ENCODE measurements at places on chromosomes 13 and 19.
A peak's percentile ranks its signal among the peaks of the same experiment; 100 is the strongest.

- no peak for DNase-seq
Measured at GRCh38 chr13:91014696-91015095, 332.8 kb upstream of the MIR17HG start.

DNA sequence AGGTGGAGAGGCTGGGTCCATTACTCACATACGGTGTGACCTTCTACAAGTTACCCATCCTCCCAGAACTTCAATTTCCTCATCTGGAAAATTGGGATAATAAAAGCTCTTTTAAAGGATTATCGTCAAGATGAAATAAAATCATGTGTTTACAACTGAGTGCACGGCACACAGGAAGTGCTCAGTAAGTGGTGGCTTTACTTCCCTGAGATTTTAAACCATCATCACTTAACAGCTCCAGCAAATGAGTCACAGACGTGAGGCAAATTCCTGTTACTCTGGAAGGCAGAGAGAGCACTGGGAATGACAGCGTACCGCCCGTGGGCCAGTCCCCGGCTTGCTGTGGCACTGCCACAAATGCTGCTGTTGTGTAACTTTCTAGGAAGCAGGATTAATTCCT is 64.1 kb downstream of the MRPL57 start:
- no peak for DNase-seq

DNA sequence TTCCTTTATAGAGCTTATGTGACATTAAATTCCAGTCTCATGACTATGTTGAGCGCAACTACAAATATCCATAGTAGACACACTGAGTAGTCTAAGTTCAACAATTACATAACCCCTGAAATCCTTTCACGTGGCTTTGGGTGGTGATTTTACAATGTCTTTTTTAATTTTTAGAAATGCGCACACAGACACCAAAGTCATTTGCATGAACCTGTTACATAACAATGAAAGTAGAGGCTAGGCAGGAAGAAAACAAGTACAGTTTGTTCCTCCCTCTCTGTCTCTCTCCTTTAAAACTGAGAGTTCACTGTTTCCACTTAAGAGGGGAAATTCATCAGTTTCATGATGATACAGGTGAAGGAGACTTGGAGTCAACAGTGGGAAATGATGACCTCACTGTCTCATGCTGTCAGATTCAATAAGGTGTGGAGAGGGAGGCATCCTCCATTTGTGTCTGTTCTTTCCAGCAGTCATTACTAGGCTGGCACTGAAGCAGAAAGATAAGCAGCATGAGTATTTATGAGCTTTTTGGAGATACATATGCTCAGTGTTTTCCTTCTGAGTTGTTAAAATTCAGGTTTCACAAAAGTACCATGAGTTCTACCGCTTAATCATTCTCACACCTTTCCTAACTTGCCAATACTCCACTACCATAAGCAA is 201.8 kb downstream of the LHFPL6 start:
- DNase-seq = no peak

- no peak for DNase-seq
Measured at GRCh38 chr13:111977179-111977506, 89.8 kb upstream of the SOX1 start.

- DNase-seq = no peak
Measured at GRCh38 chr13:60925686-60926085, 490.0 kb downstream of the PCDH20 start.

DNA sequence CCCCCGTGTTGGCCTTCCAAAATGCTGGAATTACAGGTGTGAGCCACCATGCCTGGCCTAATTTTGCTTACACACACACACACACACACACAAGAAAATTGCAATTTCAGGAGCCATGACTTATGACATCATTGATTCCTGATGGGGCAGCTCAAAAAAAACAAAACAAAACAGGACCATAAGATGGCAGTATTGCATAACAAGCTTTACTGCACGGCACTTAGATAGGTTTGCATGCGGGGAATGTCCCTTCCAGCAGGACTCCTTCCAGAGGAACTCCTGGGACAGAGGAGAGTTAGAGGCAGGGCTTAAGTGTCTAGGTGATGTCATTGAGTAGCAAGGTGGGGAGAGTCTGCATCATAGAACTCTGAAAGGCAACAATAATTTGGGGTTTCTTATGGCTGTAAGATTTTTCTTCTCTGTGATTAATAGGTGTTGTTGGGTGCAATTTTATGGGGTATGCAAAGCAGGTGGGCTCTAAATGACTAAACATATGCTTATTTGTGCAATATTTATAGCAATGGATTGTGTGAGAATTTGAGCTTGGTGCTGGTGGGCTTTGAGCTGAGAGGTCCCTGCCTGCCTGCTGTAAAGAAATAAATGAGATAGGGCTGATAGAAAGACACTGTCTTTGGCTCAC is 9.0 kb upstream of the ACSBG2 start:
- no peak for DNase-seq

GRCh38 chr19:33432446-33433170 is 59.1 kb downstream of the CEBPG start:
- DNase-seq = no peak

DNA sequence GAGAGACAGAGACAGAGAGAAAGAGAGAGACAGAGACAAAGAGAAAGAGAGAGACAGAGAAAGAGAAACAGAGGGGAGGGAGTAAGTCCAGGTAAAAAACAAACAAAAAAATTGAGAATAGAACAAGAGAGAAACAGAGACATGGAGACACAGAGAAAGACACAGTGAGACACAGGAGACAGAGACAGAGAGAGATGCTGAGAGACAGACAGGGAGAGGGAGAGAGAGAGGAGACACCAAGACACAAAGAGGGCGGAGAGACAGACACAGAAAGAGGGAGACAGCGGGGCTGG is 5.8 kb upstream of the PROZ start:
- no peak for DNase-seq

GRCh38 chr13:67967031-67967430 is 736.9 kb upstream of the PCDH9 start:
- DNase-seq = no peak

- DNase-seq = no peak
Measured at GRCh38 chr19:10916602-10917001, 11.8 kb downstream of the YIPF2 start.

- DNase-seq = no peak
Measured at GRCh38 chr13:50945669-50946068, 36.1 kb downstream of the RNASEH2B start.

- DNase-seq = no peak
Measured at GRCh38 chr13:51557875-51558612, 26.2 kb upstream of the WDFY2 start.

GRCh38 chr19:5030822-5031221 is 61.9 kb downstream of the KDM4B start:
- no peak for DNase-seq

GRCh38 chr19:2511570-2511969 is 35.6 kb downstream of the GADD45B start:
- DNase-seq = no peak

GRCh38 chr13:69579351-69579750 is 528.3 kb upstream of the ATXN8OS start:
- no peak for DNase-seq

- no peak for DNase-seq
Measured at GRCh38 chr13:24564881-24565280, 52.3 kb upstream of the PARP4 start.

DNA sequence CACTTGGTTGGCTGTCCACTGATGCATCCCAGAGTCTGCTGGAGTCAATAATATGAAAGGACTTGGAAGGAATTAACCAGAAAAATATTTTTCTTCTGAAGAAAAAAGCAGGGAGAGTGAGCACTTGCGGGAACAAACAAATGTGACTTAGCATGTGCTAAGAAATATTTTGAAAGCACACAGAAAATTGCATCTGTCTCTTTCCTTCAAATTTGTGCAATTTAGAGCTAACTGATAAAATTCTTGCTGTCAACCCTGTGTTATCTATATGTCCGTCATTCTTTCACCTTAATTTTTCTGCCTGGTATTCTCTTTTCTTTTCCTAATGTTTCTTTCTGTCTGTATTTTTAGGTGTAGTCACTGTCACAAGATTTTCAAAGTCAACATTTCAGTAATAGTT is 852.6 kb downstream of the PCDH9 start:
- DNase-seq = no peak

DNA sequence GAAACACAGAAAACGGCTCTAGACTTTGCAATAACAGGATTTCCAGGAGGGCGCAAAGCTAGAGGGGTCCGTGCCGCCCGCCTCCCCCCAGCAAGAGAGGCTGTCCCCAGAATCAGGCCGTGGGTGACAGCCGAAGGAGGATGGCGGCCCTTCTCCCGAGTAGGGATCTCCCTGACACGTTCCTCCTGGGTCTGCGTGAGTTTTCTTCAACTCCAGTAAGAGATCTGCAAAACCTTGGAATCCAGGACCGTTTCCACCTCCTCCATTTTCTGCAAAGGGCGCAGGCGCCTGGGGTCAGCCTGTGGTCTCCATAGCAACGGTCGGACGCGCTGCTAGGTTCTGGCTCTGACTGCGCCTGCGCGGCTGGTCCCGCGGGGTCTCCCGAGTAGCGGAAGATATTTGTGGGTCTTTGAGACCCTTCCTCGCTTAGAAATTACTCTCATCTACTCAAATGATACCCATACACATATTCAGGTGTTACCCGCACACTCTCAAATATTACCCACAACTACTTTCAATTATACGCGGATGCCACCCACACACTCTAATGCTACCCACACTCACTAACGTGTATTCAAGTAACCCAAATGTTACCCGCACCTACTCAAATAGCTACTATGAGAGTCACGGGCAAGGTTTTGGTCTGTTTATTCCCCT is 2.1 kb downstream of the PNMA8C start:
- DNase-seq = peak; percentile 22

- DNase-seq = no peak
Measured at GRCh38 chr13:58238972-58239773, 607.6 kb downstream of the PCDH17 start.

GRCh38 chr19:2461751-2462634 is 5.2 kb upstream of the LMNB2 start:
- peak; percentile 65 for DNase-seq

- DNase-seq = no peak
Measured at GRCh38 chr19:55472463-55472862, 4.0 kb upstream of the ZNF628 start.

GRCh38 chr19:42926781-42927180 is 9.1 kb upstream of the PSG6 start:
- DNase-seq = no peak
